Activated T-cell treated with anti-CD3 and anti-CD28 coated beads for 24 hours (primary cell): ENCODE measurements at places on chromosomes 1 and 21.

DNA sequence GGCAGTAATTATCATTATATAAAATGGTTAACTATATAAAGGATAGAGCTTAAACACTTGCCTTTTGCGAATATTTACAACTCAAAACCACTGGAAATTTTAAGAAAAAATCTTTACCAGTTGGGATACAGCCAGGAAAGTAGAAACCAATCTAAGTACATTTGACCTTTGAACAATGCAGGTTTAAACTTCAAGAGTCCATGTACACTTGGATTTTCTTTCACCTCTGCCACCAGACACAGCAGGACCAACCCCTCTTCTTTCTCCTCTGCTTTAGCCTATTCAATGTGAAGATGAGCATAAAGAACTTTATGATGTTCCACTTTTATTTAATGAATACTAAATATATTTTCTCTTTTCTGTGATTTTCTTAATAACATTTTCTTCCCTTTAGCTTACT is 361.1 kb downstream of the NEGR1 start:
- DNase-seq: no peak

GRCh38 chr1:87930796-87931195 is 602.1 kb downstream of the LMO4 start:
- DNase-seq: no peak

DNA sequence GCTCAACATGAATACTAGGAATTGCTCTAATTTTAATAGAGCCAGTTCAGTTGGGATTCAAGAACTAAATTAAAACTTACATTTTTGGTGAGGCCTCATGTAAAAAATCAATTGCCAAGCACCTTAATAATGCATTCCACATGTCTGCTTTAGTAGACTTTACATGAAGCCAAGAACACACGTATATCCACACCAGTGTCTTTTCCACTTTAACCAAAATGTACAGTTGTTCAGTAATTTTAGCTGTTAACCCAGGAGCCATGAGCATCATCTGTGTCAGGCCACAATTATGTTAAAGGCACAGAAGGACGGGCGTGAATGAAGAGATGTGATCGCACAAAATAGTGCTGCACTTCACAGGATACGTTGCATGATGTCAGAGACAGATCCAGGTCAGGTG is 136.7 kb downstream of the TLR5 start:
- no peak for DNase-seq

DNA sequence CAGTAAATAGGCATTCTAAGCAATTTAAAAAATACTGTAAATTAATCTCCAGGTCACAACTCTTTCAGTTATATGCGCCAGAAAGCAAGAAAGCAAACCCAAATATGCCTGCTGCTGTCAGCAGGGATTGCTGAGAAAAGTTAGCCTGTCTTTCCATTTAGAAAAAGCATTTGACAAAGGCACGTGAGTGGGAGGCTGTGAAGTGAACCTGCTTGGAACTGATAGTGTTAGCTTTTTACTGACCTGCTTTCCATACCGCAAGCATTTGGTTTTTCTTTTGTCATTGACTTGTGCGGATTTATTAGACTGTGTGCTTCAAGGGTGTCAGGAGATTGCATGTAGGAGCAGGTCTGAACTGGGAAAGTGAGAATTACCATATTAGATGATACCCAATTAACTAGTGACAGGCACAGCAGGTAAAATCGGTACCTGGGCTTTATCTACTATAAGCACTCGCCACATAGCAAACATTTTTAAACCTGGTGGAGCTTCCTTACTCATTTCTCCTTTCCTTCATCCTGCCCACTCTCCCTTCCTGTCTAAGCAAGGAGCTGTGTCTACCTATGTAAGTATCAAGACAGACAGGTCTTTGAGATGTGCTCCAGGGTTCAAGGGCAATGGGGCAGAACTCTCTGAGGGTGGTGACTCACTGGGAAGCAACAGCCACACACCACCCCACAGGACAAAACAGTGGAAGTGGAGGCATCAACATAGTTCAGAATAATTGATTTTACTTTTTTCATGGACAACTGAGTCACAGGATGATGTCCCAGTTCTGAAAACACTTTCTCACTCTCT is 323.9 kb downstream of the DISC1 start:
- no peak for DNase-seq

- DNase-seq: no peak
Observed at GRCh38 chr21:36254106-36254941, 65.7 kb upstream of the MORC3 start.

DNA sequence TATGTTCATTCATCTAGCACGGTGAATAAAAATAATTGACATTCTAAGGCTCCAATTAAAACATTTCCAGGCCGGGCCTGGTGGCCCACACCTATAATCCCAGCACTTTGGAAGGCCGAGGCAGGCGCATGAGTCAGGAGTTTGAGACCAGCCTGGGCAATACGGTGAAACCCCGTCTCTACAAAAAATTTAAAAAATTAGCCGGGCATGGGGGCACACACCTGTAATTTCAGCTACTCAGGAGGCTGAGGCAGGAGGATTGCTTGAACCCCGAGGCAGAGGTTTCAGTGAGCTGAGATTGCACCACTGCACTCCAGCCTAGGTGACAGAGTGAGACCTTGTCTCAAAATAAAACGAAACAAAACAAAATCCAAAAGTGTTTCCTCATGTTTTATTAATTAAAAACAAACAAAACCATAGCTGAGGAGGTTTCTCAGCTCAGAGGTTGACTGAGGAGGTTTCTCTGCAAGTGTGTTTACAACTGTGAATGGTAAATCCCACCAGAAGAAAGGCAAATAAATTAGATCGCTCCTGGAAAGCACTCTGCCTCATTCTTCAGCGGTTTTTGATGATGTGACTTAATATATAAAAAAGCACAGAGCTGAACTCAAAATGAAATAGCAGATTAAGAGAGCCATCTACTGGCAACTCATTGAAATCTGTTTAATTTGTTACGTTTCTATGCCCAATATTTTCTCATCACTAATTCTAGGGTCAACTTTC is 37.7 kb upstream of the ATG4C start:
- no peak for DNase-seq

GRCh38 chr1:201269900-201270410 is 13.4 kb upstream of the PKP1 start:
- DNase-seq: no peak

DNA sequence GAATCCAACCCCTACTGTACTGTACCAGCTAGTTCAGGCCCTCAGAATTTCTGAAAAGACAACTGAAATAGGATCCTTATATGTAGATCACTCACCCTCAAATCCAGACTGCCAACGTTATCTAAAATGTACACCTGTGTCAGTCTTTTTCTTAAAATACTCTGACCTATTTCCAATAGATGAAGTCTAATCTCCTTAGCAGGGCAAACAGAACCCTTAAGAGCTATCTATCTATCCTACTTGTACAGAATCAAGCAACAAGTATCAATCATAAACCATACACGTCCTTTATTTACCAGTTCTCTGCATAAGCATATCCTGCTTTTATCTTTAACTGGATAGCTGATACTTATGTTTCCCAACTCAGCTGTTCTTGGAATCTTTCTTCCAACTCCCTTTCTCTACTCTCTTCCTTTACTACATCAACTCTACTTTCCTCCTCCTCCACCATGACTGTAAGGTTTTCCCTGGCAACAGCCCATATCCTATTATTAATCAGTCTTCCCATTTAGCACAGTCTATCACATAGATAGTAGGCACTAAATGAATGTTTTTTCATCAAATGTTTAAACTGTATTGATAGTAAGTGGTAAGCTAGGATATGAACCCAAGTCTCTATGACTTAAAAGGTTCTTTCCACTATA is 2.8 kb downstream of the LRIF1 start:
- no peak for DNase-seq

- DNase-seq: no peak
Observed at GRCh38 chr1:224245188-224245587, 62.1 kb downstream of the DEGS1 start.

GRCh38 chr21:31266241-31266640 is 77.8 kb downstream of the TIAM1 start:
- no peak for DNase-seq

GRCh38 chr1:154208677-154209388 is 2.7 kb upstream of the CFAP141 start:
- DNase-seq: no peak

DNA sequence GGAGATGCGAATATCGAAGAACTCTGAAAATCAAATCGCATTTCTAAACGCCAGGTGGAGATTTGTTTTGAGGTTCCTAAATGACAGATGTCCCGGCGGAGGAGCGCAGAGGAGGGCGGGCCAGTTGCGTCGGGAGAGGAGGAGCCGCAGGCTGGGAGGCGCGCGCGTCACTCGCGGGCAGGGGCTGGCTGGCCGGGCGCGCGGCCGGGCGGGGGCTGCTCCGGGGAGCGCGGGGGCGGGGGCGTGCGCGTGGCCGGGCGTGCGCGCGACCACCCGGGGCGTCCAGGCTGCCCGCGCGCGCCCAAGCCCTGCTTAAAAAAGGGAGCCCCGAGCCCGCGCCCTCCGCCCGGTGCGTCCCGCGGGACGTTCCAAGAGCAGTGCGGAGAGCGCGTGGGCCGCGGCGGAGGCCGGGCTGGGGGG is 47.3 kb downstream of the H3-3A start:
- peak; percentile 78 for DNase-seq

DNA sequence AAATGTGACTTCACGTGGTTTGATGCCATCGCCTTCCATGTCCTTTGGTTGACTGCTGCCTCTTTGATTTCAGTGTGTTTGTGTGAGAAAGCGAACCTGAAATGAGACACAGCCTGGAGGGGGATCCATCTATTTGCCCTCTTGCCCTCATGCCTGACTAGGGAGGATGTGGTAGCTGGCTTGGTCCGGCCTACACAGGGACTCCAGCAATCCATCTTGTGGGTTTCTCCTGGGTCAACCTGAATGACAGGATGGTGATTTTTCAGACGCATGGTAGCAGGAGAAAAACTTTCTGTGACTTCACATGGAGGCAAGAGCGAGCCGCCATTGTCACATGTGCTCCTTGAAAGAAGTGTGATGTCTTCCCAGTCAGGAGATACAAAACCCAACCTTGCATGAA is 117.9 kb upstream of the DNAH14 start:
- no peak for DNase-seq

GRCh38 chr1:21621051-21621450 is 48.1 kb downstream of the RAP1GAP start:
- DNase-seq: no peak

- DNase-seq: no peak
Observed at GRCh38 chr1:230237009-230237370, 170.0 kb downstream of the GALNT2 start.

GRCh38 chr1:28893403-28894102 is 20.8 kb upstream of the EPB41 start:
- no peak for DNase-seq

GRCh38 chr1:232675260-232675659 is 45.3 kb upstream of the SIPA1L2 start:
- DNase-seq: no peak

DNA sequence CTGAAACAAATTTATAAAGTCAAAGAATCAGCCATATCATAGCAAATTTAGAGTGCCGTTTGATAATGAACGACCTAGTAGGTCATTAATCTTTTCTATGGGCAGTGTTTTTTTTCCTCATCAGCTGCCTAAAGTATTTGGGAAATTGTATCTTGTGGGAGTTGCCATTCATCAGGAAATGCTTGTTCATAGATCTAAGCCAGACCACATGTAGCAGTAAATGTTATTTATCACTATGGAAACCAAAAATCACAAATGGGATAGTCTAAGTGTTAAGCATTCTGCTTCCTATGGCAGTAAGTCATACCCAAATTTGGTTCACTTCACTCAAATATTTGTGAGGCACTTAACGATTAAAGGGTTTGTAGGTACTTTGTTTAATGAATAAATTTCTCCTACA is 52.9 kb downstream of the LRRC8D start:
- no peak for DNase-seq

DNA sequence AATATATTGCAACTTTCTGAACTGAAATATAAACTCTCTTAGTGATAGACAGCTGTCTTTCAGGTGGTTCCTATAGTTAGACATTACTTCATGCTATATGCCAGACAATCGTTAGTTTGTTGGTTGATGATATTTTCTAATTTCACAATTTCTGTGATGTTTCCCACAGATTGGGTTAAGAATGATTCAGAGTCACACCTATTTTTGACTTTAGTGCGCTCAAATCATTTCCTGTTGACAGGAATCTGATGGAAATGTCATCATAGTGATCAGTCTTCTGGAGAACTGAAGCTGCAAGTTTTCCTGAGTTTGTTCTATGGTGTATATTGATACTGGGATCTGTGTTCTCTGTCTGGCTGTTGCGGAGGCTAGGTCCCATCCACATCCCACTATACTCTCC is 119.7 kb downstream of the C1orf21 start:
- DNase-seq: no peak

- DNase-seq: no peak
Observed at GRCh38 chr1:228989992-228990827, 254.9 kb downstream of the RHOU start.

DNA sequence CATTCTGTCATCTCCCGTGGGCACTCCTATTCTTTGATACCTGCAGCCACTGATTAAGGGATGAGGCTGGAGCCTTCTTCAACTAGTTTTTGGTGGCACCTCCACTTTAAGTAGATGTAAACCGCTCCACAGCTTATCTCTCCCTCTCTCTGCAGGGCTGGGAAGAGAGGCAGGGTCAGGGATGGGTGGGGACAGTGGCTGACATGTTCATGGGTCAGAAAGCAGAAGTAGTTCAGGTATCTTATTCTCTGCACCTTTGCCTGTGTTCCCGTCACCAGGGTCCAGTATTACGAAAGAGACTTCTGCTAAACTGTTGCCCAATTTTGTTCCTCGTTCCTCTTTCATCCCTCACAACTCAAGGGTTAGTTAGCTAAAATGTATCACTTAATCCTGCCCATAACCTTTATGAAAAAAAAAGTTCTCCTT is 51.7 kb upstream of the EDEM3 start:
- DNase-seq: no peak

GRCh38 chr1:66246351-66247269 is 287.3 kb upstream of the SGIP1 start:
- no peak for DNase-seq

DNA sequence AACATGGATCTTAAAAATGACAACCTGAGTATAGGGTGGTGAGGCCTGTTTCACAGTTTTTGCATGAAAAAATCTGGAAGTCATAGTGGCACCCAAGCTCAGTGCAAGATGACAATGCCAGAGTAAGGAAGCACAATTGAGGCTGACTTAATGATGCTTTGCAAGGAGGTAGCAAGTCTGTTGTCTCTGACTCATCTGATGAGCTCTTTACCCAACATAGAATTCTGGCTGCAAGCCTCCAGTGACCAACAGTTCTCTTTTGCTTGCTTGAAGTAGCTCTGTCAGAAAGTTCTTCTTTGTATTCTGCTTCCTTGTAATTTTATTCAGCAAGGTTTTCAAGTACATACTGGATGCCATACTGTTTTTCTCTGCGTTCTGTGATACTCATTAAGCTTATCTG is 117.1 kb downstream of the FOXD2 start:
- DNase-seq: no peak

GRCh38 chr1:30795026-30795425 is 37.5 kb upstream of the LAPTM5 start:
- DNase-seq: no peak

DNA sequence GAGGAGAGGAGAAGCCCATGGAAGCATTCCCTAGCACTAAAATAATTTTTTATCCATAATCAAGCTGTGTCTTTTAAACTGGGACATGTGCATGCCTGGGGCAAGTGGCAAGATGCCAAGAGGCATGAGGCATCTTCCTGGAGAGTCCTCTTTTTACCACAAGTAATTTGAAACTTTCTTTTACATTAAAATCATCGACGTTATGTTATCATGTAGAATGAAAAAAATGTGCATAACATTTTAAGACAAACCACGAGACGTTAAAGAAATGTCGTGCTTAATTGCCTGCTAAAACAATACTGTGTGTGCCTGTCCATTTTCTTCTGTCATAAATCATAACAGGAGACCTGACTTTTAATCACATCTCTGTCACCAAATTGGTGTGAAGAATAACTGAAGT is 1.5 kb downstream of the STYXL2 start:
- DNase-seq: no peak

- no peak for DNase-seq
Observed at GRCh38 chr1:229075217-229075616, 195.7 kb upstream of the RAB4A start.
